ENCODE measurements at places on chromosomes 3 and 15.
A peak's percentile ranks its signal among the peaks of the same experiment; 100 is the strongest.

DNA sequence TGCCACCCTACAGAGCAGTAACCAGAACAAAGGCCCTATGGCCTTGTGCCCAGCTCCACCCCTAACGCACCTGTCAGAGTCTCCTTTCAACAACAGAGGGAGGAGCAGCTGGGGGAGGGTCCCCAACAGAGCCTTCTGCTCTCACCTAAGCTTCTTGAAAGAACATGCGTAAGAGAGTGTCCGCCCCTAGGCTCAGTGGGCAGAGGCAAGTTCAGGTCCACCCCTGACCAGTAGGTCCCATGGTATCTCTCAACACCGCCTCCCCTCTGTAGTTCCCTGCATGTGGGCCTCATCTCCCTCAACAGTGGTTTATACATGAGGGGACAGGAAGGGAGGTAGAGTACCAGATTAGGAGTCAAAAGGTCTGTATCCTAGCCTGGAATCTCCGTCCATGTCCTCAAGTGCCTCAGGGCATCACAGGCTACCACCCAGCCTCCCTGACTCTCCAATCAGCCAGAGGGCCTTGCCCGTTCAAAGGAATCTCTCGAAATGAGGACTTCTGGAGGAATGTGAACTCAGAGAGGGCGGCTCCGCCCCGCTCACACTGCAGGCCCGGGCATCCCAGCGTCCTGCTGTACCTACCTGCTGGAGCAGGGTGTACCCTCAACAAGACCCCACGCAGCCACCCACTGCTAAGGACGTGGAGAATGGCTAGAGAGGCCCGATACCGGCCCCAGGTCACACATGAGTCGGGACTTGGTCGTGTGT lies 680 bp downstream of the POC1A start:
- DNase-seq: peak; percentile 66

GRCh38 chr3:185878920-185879319 lies 54.1 kb upstream of the IGF2BP2 start:
- no peak for DNase-seq

DNA sequence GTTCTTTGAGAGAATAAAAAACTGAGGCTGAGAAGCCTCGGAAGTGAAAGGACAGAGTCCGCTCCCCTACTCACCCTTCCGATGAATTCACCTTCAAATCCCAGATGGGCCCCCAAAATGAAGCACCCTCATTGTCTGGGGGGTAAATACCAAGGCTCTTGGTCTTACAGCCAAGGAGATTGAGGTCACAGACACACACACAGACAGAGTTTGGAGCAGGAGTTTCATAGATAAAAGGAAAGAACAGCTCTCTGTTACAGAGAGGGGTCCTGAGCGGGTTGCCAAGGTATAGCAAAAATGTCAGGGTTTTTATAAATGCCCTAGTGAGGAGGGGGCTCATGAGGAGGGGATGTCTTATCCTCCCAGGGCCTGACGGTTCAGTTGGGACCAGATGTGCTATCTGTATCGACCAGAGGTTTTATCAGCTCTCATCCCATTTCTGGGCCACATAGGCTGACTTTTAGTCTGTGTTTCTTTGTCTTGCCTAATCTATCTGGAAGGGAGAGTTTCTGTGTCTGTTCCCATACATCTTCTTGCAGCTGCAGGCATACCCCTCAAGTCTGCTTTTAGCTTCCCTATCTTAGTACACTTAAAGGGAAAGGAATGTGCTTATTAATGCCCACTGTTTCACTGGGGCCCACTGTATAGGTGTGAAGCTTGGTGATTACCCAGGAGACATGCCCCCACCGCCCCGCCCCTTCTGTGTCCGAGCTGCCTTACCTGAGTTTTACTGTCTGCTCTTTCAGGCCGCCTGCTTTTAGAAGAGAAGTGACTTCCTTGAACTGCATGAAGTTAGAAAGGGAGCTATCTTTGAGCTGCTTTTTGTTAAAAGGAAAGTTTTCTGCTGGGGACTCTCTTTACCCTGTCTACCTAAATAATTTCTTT lies 66.8 kb upstream of the ATP11B start:
- peak; percentile 69 for DNase-seq

- no peak for DNase-seq
Observed at GRCh38 chr15:66066005-66066404, 187.5 kb downstream of the MEGF11 start.

GRCh38 chr3:52513281-52513680 lies 18.1 kb downstream of the STAB1 start:
- DNase-seq: no peak

- no peak for DNase-seq
Observed at GRCh38 chr3:180325533-180325932, 276.4 kb upstream of the TTC14 start.

- no peak for DNase-seq
Observed at GRCh38 chr15:74264081-74264501, 28.0 kb downstream of the CCDC33 start.

GRCh38 chr15:64571857-64572291 lies 111.5 kb downstream of the ZNF609 start:
- no peak for DNase-seq

DNA sequence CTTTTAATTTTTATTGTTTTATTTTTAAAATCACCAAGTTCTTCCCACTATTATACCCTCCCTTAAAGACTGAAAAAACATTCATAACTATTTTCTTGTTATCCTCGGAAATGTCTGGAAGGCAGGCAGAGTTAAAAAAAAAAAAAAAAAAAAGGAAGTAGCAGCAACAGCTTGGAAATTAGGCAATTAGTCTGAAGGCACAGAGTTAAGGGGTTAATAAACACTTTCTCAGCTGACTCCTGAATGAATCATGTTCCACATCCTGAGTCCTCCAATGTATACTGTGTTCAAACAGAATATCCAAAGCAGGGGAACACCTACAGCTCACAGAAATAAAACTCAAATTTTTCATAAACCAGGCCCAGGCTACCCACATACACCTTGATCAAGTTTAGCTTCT lies 5.8 kb downstream of the HEXA start:
- DNase-seq: no peak

- no peak for DNase-seq
Observed at GRCh38 chr15:57655809-57656208, 50.7 kb upstream of the POLR2M start.

DNA sequence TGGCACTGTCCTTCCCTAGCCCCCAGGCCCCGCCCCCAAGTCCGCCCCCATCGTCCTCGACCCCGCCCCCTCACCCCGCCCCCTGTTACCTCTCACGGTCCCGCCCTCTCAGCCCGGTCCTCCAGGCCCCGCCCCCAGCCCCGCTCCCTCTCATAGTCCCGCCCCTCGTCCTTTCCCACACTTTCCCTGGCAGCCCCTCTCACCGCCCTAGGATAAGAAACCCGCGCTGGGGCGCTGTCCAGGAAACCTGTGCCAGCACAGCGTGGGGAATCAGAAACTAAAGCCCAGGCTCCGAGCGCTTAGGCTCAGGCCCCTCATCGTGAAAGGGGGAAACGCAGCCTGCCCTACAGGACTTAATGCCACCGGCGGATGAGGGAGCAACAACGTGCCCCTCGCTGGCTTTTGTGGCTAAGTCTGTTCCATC lies 20.9 kb downstream of the TRPM1 start:
- peak; percentile 37 for DNase-seq

DNA sequence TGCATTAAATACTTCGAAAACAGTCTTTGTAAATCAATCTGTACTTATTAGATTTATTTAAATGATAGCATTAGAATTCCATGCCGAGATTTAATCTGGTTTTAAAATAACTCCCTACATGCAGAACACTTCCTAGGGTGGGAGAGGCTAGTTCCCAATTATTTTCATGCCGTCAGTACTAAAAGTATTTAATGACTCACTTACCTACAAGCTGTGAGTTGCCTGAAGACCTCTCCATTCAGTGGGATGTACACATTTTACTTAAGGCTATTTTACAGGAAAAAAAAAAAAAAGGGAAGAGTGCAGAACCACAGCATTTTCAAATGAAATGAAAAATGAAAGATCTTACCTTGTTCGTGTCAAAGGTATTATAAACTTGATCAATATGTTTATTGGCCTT lies 469 bp downstream of the GUCA1C start:
- DNase-seq: no peak

- no peak for DNase-seq
Observed at GRCh38 chr15:39830166-39830565, 47.5 kb upstream of the FSIP1 start.

- no peak for DNase-seq
Observed at GRCh38 chr3:172786036-172786435, 35.5 kb downstream of the ECT2 start.

- DNase-seq: no peak
Observed at GRCh38 chr15:52101542-52102323, 10.8 kb downstream of the BCL2L10 start.

- no peak for DNase-seq
Observed at GRCh38 chr3:193614430-193614829, 21.4 kb downstream of the OPA1 start.

- no peak for DNase-seq
Observed at GRCh38 chr3:108202080-108202479, 20.1 kb downstream of the IFT57 start.

- DNase-seq: peak; percentile 22
Observed at GRCh38 chr3:12541625-12542024, 3.7 kb downstream of the MKRN2OS start.

All from erythroblast (primary cell).